ENCODE measurements at places on chromosomes 2 and 18.

GRCh38 chr2:217063238-217063755 lies 203.4 kb upstream of the TNP1 start:
- DNase-seq, result no peak

- DNase-seq, result peak; percentile 3
Measured at GRCh38 chr2:222424729-222425671, 657 bp downstream of the SGPP2 start.

DNA sequence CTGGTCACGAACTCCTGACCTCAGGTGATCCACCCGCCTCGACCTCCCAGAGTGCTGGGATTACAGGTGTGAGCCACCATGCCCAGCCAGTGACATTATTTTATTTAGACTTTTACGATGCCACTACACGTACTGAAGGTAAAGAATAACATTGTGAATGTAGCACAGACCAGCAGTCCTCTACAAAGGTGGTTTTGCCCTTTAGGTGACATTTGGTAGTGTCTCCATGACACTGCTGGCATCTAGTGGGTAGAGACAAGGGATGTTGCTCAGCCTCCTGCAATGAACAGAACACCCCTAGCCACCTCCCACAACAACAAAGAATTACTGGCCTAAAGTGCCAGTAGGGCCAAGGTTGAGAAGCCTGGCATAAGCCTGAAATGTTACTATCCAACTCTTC lies 69.5 kb downstream of the MYOM1 start:
- DNase-seq, result no peak

GRCh38 chr2:239153806-239154591 lies 246.8 kb downstream of the HDAC4 start:
- DNase-seq, result no peak

DNA sequence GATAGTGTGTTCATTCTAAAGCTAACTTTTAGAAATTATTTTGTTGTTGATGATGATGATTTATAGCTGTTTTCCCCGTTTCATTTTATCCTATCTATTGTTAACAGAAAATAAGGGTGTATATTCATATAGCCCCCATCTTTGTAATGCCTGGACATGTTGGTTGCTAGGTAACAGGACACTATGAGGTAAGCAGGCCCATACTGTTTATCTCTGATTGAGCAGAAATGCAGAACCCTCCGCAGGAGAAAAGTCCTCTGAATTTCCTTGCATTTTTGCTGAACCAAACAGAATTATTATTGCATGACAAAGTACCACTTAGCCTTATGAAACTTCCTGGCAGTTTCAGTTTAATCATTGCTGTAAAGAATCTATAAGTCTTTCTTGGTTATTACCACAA lies 339.4 kb downstream of the DCC start:
- DNase-seq, result no peak

GRCh38 chr2:172285010-172285621 lies 142.3 kb upstream of the ITGA6 start:
- no peak for DNase-seq

GRCh38 chr2:20674974-20675679 lies 8.2 kb downstream of the GDF7 start:
- no peak for DNase-seq

DNA sequence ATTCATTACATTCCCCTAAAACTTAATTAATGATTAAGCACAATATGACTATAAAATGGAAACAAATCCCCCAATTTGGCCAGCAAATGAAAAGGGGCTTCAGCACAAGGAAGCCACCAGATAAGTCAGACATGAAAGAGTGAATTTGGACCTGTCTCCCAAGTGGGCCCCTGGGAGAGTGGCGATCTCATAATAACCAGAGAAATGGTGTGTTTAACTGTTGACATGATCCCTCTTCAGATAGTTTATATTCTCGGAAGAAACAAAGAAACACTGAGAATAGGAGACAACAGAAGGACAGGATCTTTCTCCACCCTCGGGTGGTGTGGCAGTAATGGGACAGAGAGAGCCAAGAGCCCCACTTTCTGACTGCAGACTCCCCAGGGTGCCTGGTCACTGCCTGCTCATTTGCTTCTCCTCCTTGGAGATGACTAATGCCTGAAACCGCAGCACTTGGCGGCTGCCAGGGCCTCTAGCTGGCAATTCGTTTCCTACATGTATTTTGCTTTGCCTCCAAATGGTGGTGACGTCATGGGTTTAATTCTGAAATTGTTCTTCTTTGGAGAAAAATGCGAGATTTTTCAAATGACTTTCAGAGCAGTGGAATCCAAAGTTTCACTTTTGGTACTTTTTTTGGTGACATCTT lies 46.4 kb upstream of the SPP2 start:
- DNase-seq, result no peak
